ENCODE measurements at places on chromosomes 12 and 14.
A peak's percentile ranks its signal among the peaks of the same experiment; 100 is the strongest.

- peak; percentile 70 for DNase-seq
Measured at GRCh38 chr14:55580470-55581341, 699 bp downstream of the KTN1 start.

DNA sequence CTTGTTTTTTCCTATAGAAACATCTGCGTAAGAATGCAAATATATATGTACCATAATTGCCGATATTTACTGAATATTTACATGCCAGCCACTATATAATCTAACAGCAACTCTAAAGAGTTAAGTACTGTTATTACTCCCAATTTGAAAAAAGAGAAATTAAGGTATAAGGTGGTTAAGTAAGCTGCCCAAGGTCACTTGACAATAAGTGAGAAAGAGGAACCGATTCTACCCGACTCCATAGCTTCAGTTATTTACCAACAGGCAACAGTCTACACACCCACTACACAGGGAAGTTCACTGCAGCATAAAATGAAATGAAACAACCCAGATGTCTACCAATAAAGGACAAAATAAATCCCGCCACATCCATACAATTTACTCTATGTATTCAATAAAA is 1.1 kb downstream of the MIS18BP1 start:
- DNase-seq, result peak; percentile 92

DNA sequence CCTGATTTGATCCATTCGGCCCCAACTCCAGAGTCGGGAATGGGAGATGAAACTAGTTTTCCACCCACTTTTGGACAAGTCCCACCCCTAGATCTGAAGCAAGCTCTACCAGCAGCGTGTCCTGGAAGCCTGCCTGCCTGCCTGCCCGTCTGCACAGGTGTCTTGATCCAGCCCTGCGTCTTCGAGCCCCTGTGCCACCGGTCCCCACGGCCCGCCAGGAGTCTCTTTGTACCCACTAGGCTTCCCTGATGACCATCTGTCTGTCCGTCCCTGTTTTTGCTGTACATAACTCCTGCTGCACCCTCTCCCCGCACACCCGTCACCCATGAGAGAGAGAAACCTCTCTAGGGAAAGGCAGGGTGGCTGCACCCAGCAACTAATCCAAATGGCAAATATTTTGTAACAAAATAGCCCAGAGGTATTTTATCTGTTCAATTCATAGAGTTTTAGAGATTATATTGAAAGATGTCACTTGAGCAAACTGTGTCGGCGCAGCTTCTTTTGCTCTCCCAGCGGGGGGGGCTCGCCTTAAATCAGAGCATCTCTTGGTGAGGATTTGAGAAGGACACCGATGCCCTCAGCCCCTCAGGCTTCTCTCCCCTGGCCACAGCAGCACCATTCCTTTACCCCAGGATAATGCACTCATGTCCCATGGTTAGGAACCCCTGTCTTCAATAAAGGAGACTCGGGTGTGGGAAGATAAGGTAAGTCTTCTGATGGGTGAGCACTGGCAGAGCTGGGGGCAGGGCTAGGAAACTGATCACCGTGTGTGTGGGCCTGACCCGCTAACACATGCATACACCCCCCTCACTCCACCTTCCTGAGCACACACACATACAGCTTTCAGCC is 35.8 kb downstream of the SLC6A12 start:
- no peak for DNase-seq

GRCh38 chr12:19323805-19324204 is 115.5 kb upstream of the AEBP2 start:
- DNase-seq, result no peak

- DNase-seq, result no peak
Measured at GRCh38 chr14:53751650-53752049, 205.0 kb downstream of the BMP4 start.
